ENCODE measurements at places on chromosomes 11 and 22.

DNA sequence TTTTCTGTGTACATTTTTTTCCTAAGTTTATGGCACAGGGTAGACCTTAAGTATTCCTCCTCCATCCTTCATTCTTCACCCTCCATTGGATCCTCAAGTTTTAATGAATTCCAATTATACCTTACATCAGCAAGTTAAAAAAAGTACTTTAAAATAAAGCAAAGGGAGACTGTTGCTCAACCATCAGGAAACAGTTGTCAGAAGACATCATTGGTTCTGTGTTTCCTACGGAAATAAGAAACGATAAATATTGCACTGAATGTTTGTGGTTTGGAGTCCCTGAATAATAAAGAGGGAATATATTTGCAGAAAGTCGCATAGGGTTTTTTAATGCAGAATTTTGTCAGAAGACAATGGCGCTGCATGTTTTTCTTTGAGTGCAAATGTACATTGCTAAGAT is 28.1 kb upstream of the LDHA start:
- DNase-seq, result no peak

DNA sequence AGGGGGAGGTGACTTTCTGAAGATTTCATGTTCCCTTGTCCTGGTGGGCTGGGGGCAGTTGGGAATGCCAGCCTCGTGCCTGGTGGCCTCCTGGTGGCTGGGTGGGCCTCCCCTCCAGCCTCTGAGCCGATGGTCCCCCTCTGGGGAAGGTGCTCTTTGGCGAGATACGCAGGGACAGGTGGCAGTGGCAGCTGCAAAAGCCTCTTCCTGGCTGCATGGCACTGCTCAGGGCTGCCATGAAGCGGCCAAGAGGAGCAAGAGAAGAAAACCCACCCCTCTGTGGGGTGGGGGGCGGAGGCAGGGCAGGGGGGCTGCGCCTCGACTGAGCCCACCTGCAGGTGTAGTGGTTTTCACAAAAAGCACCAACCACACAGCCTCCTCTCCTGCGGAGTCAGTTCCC is 61.8 kb upstream of the PHF21B start:
- DNase-seq, result no peak

DNA sequence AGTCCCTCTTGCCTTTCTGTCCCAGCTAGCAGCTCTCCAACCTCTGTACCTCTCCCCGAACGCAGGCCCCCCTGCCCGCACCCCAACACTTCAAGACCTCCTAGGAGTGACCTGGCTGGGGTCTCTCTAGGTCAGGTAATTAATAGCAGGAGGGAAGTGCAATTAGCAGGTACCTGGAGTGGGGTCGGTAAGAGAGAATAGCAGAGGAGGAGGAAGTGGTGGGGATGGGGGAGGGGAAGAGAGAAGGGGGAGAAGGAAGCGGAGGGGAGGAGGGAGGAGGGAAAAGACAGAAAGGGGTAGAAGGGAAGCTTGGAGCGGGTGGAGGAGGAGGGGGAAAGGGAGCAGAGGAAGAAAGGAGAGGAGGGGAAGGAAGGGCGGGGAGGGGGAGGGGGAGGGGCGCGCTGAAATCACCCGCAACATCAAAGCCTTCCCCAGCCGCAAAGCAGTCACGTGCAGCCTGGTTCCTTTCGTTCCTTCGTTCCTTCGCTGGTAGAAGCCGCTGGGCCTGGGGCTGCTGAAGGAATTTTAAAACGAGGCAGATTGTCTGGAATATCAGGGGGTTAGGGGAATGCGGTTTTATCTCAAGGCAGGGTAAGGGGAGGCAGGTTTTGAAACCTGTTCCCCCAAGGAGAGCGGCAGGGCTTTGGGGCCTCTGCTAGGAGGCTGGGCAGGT is 29.3 kb upstream of the TCF20 start:
- no peak for DNase-seq

DNA sequence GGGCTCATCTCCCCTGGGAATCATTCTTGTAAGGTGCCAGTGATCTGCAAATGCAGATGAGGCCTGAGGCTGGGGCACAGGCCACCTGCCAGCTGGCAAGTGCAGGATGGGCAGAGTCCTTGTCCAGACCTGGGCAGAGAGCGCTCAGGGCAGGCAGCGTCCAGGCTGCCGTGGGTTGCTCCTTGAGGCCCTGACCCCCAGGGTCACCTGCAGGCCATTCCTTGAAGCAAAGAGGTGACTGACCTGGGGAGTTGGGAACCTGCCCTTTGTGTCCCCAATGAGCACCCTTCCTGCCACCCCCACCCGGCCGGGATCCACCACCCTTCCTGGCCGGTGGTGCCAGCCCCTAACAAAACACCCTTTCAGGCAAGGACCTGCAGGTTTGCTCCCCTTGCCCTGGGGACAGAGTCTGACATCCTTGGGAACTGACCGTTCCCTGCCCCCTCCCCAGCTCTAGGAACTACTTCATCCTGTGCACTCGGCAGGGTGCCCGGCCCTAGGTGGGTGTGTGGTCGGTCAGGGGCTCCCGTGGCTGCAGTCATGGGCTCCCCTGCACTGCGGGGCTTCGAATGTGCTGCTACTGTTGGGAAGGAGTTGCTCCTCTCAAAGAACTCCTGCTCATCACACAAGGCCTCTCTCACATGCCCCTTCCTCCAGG is 28.3 kb downstream of the DUSP8 start:
- DNase-seq, result no peak

DNA sequence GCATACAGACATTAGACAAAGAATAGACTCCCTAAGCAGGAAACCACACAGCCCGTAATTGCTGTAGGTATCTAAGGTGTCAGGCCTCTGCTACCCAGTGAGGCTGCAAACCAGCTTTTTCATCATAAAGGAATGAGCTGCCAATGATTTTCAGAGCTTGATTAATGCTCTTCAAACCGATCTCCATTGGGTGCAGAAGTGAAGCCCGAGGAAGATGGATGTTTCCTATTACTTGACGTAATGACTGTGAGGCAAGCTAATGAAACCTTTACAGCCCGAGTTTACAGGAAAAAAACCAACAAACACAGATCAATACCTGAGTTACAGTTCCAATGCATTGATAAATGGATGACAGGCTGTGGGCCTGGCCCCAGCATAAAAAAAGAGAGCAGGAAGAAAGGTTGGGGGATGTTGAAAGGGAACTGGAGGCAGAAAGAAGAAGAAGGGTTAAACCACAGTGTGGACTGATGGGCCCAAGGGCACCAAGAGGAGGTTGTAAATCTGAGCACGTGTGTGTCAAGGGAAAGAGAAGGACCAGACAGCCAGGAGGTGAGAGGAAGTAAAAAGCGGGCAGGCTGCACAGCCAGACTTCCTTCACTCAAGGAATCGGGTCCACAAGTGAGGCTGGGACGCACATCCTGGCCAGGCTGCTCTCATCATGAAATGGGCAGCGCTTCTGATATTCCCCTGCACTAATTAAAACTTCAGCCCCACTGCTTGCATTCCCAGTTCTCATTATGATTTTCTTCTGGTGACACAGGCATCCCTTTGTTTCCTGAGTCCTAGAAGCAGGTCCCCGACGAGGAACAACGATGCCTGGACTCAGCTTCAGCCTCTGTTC is 70.6 kb upstream of the NTM start:
- DNase-seq, result no peak

- no peak for DNase-seq
These were observed 69.0 kb downstream of the UBASH3B start for GRCh38 chr11:122724520-122724919.

DNA sequence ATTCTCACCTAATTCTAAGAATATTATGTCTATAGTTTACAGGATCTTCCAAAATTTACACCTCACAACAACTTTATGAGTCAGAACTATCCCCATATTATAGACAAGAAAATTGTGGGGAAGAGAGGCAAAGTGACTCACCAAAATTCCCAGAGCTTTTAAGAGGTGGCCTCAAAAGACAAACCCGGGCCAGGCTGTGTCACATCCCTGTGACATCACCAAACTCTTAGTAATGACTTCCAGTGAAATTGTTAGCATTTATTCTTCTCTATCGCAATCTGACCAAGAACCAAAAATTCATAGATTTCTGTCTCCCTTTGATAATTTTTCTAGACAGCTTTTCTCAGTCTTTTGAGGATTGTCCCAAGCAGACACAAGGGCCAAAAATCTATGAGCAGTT is 134.3 kb downstream of the SNX19 start:
- DNase-seq, result no peak

GRCh38 chr11:9313648-9314290 is 624 bp downstream of the TMEM41B start:
- peak; percentile 37 for DNase-seq

Data from hematopoietic multipotent progenitor cell treated with erythropoietin and hydrocortisone succinate and interleukin-3 and kit ligand, for 17 days (in vitro differentiated cells).